ENCODE measurements at places on chromosomes 13 and 19.

DNA sequence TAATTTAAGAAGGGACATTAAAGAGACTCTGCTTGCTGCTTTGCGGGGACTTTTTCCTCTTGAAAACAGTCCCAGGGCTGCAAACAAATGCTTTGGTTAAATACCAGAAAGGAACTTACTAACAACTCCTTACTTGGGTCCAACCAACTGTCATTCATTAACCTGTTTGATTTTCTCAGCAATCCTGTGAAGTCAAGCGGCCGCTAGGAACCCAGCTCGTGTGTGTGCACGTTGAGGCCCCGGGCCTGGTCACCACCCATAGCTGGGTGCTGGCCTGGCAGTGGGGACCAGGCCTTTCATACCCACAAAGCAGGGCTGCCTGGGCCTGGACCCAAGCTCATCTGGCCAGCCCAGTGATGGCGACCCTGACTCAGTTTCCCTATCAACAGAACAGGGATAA, 50.7 kb downstream of the C1QTNF9 start:
- no peak for DNase-seq

- DNase-seq = no peak
Observed at GRCh38 chr19:46489445-46490272, 6.0 kb downstream of the PNMA8B start.

- no peak for DNase-seq
Observed at GRCh38 chr13:113851480-113851803, 12.4 kb downstream of the GAS6 start.

- no peak for DNase-seq
Observed at GRCh38 chr13:30049692-30050091, 199.3 kb upstream of the UBL3 start.

GRCh38 chr13:58949646-58950045, 1214.1 kb downstream of the DIAPH3 start:
- DNase-seq = no peak

GRCh38 chr19:56964410-56964920, 123.9 kb upstream of the PEG3 start:
- DNase-seq = no peak

GRCh38 chr13:20514866-20515265, 10.8 kb downstream of the CRYL1 start:
- DNase-seq = no peak

GRCh38 chr13:48263196-48263595, 30.2 kb downstream of the ITM2B start:
- no peak for DNase-seq

DNA sequence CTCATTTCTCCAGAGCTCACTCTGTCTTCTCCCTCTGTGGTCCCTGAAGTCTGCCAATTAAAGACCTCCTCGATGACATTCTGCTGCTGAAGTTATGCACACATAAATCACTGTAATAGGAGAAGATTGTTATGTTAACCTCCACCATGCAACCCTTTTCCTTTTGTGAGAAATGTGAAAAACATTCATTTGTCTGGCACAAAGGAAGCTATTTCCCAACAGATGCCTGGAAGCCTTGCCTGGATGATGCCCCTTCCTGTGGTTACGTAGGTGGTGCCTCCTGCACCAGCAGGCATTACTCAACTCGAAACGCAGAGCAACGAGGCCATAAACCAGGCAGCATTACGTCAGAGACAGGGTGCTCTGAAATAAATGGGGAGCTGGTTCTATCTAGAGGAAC, 327.4 kb upstream of the ZNF507 start:
- DNase-seq = no peak

DNA sequence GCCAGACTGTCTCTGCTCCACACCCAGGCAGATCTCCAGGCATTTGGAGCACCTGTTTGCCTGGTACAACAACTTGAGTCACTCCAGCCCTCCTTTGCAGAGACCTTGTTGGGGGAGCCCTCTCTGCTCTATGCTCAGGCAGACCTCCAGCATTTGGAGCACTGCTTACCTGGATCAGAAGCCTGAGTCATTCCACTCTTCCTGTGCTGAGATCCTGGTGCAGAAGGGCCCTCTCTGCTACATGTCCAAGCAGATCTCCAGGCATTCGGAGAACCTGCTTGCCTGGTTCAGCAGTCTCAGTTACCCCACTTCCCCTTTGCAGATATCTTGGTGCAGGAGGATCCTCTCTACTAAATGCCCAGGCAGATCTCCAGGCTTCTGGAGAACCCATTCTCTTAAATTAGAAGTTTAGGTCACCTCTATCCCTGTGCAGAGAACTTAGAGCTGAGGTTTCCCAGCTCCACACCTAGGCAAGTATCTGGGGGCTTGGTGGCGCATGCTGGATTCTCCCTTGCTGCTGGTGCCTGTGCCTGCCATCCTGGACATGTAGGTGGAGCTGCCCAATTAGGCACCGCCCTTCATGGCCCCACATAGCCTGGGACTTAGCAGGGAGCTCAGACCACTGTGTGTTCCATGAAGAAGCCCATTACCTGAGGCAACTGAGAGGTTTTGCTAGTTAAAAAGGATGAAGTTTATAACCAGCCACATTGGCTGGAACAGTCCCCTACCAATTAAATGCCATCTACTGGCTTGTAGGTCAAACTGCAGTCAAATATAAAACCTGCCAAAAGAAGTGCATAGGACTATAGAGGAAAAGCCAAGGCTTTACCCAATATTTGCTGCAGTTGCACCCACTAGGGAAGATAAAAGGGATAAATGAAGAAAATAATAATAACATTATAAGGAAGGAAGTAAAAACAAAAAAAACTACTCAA, 97.6 kb upstream of the SLITRK6 start:
- no peak for DNase-seq

- DNase-seq = no peak
Observed at GRCh38 chr13:34216256-34216655, 398.3 kb downstream of the RFC3 start.

DNA sequence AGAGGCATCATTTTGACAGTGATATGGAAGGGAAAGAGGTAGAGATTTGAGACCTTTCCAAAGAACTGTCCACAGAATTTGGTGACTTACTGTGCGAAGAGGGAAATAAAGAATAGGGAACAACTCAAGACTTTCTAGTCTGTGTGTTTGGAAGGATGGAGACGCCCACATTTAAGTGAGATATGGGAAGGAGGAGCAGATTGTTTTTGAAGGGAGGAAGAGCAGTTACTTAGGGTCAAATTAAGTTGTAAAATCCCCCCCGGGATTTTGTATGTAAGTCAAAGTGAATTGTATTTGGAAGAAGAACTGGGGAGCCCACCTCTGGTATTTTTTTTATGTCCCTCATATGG, 1.2 kb downstream of the USPL1 start:
- no peak for DNase-seq

DNA sequence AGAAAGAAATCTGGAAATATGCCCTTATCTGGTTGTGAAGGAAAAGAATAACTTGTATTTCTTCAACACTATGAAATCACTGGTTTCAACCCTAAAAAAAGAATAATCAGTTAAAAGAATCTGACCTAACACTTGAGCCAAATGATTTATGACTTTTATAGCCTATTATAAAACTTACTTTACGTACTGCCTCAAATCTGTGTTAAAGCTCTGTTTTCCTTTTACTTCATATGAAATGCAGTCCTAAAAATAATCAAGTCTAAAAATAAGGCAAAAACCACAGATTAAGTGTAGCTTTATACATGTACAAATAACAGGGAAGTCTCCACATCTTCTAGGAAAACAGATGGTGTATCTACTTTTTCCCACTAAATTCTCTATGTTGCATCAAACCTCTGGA, 101.3 kb downstream of the VWA8 start:
- DNase-seq = no peak

- no peak for DNase-seq
Observed at GRCh38 chr19:42831221-42832019, 48.1 kb downstream of the PSG1 start.

DNA sequence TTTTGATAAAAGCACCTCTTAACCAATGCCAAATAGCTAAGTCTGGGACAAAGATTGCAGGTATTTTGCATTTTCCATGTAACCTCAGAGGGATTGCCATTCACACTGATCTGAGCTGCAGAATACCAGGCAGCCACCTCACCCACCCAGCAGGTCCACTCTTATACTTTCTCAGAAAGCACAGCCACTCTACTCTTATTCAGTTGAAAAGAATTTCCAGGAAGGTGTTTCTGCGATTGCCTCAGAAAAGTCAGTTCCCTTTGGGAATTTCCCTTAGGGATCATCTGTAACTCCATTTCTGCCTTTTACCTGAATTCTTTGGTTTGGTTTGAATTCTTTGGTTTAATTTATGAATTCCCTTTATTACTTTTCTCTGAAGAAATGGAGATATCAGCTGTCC, 904 bp upstream of the ALOX5AP start:
- DNase-seq = no peak

GRCh38 chr13:114319441-114319913, 5.2 kb downstream of the CHAMP1 start:
- DNase-seq = no peak

Data from NCI-H1092 treated with DMSO at 0.1 percent for 48 hours (cell line).